Cardiac muscle cell (in vitro differentiated cells and primary cell): ENCODE measurements at places on chromosomes 11 and 22. TPM values are rescaled to one million over a fixed set of nuclear protein-coding genes. Genes with fewer than 3 reads are reported as not detected.

DNA sequence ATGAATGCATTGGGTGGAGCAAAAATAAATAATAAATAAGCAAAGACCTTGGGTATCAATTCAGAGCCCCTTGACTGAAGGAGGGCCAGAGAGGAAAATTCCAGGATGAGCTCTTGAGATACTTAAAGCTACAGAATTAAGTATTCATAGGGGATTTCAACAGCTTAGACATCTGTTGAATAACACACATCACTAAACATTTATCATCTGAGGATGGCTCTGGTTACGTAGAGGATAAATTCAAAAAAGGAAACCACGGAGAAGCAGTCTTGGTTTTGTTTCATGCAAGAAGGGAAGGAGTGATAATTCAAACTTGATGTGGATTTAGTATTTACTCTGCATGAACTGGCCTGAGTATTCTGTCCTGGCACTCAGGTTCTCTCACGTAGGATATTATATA, 29.8 kb downstream of the ARHGAP42 start:
- DNase-seq, result no peak

- DNase-seq, result no peak
Measured at GRCh38 chr11:92653454-92653853, 316.0 kb upstream of the MTNR1B start.

DNA sequence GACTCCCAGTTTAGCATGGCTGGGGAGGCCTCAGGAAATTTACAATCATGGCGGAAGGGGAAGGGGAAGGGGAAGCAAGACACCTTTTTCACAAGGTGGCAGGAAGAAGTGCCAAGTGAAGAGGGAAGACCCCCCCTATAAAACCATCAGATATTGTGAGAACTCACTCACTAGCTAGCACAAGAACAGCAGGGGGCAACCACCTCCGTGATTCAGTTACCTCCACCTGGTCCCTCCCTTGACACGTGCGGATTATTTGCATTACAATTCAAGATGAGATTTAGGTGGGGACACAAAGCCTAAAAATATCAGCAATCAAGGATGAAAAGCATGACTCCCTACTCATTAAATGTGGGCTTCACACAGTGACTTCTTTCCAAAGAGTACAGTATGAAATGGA, 155.0 kb upstream of the CCDC90B start:
- no peak for DNase-seq

DNA sequence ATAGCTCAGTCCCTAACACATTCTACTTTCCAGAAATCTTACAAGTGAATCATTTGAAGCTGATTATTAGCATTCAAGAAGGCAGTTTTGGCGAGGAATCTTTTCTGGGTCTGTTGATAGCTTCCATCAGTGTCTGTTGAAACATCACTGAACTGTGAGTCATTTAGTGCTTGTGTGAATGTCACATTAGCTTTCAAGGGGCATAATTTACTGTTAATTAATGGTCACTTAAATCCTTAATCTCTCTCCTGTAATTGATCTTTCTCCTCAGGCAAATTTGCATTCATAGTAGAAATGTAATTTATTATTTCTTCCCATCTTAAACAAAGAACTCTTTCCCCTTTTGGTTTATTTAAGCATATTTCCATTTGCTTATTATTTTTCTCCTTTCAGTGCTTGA, 2.6 kb downstream of the HTR3B start:
- no peak for DNase-seq

DNA sequence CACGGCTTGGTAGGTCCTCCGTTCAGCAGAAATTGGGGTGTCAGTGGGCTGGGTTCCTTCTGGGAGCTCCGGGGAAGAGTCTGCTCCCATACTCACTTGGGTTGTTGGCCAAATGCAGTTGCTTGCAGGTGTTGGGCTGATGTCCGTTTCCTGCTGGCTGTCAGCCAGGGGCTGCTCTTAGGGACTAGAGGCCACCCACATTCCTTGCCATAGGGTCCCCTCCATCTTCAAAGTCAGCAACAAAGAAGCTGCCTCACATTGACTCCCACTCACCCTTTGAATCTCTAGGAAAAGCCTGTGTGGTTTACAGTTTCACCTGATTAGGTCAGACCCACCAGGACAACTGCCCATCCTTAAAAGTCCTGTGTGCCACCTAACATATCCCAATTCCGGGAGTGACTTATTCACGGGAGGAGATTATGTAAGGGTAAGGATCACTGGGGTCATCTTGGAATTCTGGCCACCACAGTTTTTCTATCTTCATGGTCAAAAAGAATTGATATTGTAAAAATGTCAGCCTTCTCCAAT, 43.0 kb downstream of the TPCN2 start:
- no peak for DNase-seq

DNA sequence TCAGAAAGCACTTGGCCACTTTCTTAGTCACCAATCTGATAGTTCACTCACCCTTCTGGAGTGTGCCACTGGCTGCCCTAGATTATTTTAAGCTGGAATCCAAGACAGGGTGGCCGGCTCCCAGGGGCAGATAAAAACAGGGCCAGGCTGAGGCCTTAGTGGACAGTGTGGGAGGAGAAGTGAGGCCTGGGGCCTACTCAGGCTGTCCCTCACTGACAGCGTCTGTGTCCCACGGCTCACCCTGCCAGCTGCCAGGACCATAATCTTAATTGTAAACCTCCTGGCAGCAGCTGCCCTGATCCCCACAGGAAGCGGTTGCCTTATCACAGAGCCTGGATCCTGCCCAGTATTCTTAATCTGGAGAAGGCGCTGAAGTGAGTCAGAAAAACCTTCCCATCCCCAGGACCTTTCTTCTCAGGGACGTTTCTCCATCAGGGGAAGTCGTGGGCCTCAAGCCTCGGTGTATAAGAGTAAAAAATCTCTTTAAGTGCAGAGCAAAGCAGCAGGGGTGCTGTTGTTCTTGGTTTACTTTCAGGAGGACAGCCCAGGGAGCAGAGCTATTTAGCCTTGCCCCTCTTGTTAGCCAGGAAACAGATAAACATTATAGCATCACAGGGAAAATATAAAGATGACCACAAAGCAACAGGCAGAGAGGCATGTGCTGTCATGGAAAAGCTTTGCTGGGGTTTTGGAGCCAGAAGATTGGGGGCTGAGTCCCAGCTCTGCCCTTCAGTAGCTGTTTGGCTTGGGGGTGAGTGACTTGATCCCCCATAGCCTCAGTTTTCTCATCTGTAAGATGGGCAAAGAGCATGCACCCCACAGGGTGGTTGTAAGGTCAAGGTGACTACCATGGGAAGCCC, 39.6 kb downstream of the TSPAN18 start:
- peak; percentile 43 for DNase-seq

DNA sequence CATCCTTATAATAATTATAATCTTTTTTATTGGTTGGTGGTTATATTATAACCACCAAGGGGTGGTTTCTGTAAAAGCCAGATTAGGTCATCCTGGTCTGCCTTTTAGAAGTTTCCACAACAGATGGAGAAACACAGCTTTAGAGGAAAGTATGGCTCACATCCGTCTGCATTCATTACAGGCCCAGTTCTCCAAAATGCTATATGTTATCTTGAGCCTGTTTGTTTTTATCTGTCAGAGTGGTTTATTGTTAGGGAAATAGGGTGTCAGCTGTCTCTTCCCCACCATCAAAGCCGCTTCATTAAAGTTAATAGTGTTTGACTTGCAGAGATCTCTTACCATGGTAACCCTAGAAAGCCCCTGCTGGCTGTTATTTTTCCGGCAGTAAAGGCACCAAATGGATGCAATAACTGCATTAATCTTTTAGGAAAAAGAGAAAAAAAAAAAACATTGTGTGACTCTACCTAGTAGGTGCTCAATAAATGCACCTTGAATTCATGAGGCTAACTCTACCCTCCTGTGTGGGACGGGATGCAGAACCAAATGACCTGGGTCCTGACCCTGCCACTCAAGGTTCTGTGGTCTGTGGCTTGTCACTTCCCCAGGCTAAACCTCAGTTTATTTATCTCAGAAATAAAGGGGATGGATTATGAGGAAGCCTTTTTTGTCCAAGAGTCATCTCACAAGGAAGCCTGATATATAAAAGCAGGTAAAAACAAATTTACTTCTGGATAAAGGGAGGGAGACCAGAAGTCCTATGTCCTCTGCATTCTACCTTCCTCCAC, 118.3 kb downstream of the WT1 start:
- peak; percentile 43 for DNase-seq

- peak; percentile 30 for DNase-seq
Measured at GRCh38 chr11:7353100-7353499, 101.4 kb downstream of the SYT9 start.

DNA sequence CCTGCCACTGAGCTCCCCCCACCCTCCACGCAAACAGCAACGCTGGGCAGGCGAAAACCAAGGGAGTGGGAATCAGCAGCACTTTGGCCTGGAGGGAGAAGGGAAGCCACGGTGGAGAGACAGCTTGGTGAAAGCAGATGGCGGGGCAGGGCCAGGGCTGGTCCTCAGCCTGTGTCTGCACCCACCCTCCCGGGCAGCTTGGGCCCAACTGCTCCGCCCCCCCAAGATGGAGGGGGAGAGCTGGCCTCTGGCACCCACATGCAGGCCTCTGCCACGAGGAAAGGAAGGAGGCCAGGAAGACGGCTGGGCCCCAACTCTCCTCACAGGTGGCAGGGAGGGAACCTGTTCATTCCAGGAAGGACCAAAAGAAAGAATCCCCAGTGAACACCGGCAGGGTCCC, 17.8 kb downstream of the MAFF start:
- no peak for DNase-seq

- DNase-seq, result peak; percentile 38
Measured at GRCh38 chr11:128905345-128906184, 14.4 kb downstream of the KCNJ5 start.

DNA sequence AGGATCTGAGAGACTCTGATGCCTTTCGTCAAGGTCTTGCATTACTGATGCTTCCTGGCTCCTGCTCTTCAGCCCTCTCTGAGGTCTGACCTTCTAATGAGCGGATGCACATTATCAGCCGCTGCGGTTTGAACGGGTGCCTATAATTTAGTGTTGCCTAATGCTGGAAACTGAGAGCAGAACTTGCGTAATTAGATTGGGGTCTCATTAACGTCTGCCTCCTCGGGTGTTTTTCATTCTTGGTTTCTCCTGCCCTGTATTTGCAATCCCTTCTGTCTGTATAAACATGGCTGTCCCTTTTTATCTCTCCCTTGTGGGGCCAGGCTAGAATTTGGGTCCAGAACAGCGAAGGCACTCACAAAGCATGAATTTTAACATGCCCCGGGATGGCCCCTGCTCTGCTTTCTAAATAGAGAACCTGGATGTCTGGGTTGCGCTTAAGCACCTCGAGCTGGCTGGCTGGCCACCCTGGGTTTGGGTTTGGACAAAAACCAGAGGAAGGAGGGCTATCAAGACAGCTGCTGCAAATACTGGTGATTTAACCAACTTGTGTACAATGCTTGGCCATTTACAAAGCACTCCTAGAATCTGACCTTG, 118.6 kb downstream of the TIMP3 start:
- DNase-seq, result no peak

GRCh38 chr11:113796663-113797259, 17.2 kb downstream of the CLDN25 start:
- peak; percentile 52 for DNase-seq

GRCh38 chr11:92332986-92333385, 108.4 kb downstream of the FAT3 start:
- no peak for DNase-seq

GRCh38 chr11:10518123-10518522, 22.9 kb downstream of the RNF141 start:
- no peak for DNase-seq

GRCh38 chr11:94806014-94806413, 37.9 kb downstream of the AMOTL1 start:
- DNase-seq, result peak; percentile 41

- DNase-seq, result no peak
Measured at GRCh38 chr22:38049812-38050619, 7.2 kb upstream of the PICK1 start.

DNA sequence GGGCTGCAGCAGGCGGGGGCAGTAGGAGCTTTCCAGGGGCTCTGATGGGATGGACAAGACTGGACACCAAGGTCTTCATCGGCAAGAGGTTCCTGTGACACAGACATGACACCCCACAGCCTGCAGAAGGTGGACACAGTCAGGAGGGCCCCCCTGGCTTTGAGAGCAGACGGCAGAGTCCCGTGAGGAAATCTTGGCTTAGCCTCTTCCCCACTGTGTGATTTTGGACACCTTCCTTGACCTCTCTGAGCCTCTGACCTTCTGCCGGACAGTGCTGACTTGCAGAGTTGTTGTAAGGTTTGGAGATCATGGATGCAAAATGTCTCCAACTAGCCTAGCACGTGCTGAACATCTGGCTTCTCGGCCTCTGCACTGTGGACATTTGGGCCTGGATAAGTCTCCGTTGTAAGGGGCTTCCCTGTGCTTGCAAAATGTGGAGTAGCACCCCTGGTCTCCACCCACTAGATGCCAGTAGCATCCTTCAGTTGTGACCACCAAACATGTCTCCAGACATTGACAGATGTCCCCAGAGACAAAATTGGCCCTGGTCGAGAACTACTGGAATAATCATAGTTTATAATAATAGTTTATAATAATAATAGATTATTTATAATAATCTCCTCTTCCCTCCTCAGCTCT, 54.6 kb downstream of the MCM5 start:
- DNase-seq, result no peak

DNA sequence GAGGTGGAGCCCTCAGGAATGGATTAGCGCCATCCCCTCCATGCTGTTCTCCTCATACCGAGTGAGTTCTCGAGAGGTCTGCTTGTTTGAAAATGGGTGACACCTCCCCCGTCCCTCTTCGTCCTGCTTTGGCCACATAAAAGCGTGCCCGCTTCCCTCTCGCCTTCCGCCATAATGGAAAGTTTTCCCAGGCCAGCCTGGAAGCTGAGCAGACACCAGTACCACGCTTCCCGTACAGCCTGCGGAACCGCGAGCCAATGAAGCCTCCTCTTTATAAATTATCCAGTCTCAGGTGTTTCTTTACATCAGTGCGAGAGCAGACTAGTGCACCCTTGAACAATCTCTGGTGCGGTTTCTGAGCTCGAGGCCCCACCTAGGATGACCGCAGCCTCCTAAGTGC, 12.8 kb downstream of the ALG12 start:
- DNase-seq, result no peak

DNA sequence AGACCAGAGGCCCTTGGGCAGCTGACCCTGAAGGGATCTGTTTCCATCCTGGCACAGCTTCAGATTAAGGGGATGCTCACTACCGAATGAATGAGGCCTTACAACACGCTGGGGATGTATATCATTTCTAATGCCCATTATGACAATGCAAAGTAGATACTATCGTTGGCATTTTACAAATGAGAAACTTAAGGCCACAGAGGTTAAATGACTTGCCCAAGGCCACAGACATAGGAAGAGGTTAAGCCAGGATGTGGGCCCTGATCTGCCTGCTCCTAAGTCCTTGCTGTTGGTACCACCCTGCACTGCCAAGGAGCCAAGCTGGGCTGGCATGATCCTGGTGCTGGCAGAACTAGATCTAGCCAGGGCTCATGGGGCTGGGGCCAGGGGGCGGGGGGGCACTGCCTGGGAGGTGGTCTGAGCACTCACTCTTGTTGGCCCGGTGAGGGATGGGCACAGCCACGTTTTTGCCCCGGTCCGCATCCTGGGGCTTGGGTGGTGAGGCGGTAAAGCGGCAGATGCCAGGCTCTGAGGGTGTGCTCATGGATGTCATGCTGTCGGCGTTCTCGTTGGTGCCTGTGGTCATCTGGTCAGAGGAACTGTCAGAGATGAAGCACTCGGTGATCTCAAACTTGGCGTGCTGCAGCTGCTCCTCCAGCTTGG, 102.8 kb downstream of the CEP164 start:
- DNase-seq, result no peak

- no peak for DNase-seq
Measured at GRCh38 chr22:28397306-28397705, 282.3 kb downstream of the TTC28 start.

HPX gene
- total RNA-seq, result 0.95 TPM in 1 of 2 replicates, not detected in the other

CECR2 gene
- total RNA-seq, result 17.3 and 32.3 TPM in 2 replicates

IZUMO1R gene
- not detected in 2 replicates for total RNA-seq

HBE1 gene
- 0.32 and 0.51 TPM in 2 replicates for total RNA-seq

EPS8L2 gene
- 18.9 and 22.6 TPM in 2 replicates for total RNA-seq

MRPL49 gene
- total RNA-seq, result 99.3 and 122 TPM in 2 replicates

KRTAP5-10 gene
- total RNA-seq, result 0.14 TPM in 1 of 2 replicates, not detected in the other

RHOD gene
- total RNA-seq, result 48.5 and 71.7 TPM in 2 replicates
